ENCODE measurements at places on chromosomes 1 and 21.

DNA sequence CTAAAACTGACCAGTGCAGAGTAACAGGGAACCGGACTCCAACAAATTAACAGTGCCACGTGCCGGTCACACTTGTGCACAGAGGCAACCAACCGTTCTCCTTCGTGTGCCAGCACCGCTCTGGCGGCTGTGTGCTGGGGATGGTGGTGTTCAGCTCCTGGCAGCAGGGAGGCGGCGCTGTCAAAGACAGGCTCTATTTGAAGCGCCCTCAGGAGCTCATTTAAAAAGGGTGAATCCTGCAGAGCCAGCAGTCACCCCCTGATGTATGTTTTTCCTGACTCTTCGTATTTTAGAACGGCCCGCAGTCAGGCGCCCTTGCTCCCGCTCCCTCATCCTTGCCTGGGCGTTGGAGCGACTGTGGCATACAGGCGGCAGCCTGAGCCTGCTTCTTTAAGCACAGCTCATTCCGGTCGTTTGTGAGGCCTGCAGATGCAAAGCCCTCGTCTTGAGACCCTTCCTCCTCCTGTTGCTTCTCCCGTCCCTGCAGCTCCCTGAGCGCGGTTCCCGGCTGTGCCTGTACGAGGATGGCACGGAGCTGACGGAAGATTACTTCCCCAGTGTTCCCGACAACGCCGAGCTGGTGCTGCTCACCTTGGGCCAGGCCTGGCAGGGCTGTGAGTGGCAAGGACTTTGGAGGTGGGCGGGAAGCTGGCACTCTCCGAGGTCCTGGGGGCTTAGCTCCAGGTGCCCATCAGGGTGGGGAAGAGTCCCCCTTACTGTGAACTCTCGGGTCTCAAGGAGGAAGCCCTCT, 1.1 kb downstream of the DFFB start:
- H3K27ac ChIP-seq, result no peak overlapping the region
- H3K4me3 ChIP-seq, result peak overlapping the region; percentile 95
- peaks cover 19% of the 10 kb centered on the region for H3K36me3 ChIP-seq
- no peaks in the 10 kb centered on the region for H3K27me3 ChIP-seq

DNA sequence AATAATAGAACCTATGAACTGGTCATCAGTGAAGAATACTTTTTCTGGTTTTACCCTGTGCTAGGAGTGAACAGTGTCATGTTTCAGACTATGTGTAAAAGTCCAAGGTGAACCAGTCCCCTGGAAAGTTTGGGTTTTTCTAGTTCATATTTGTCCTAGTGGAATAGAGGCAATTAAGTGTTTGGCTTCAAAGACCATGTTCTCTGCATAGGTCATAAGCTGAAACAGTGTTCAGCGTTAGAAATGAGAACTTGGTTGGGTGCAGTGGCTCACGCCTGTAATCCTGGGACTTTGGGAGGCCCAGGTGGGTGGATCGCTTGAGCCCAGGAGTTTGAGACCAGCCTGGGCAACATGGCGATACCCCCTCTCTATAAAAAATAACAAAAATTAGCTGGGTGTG, 77.5 kb downstream of the UCK2 start:
- peaks cover 39% of the 10 kb centered on the region for H3K36me3 ChIP-seq
- H3K4me3 ChIP-seq, result no peak overlapping the region
- H3K27me3 ChIP-seq, result no peaks in the 10 kb centered on the region
- H3K27ac ChIP-seq, result no peak overlapping the region

DNA sequence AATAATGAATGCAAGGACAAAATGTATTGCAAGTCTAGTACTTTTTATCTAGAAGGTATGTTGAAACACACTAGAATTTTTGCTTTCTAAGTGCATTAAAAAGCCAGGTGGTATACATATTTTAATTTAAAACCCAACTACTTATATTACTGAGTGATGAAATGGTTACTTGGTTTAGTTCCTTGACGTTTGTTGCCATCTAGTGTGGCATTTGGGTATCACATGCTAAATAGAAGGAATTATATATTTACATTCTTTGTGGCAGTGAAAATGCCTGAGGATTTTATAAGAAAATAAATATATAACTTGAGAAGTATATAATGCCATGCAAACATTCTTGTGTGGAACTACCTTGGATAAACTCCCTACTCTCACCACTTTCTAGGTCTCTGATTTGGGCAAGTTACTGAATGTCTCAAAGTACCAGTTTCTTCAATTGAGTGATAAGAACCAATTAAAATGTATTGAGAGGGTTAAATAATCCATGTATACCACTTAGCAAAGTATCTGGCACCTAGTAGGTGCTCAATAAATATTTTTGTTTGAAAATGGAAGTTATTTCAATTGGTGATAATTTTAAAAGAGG, 69.6 kb downstream of the SDCCAG8 start:
- no peak overlapping the region for H3K4me3 ChIP-seq
- H3K27me3 ChIP-seq, result no peaks in the 10 kb centered on the region
- H3K36me3 ChIP-seq, result no peaks in the 10 kb centered on the region
- peaks cover 9% of the 10 kb centered on the region for H3K4me1 ChIP-seq
- no peak overlapping the region for H3K27ac ChIP-seq

GRCh38 chr1:84060781-84061180, 61.8 kb upstream of the TTLL7 start:
- H3K4me3 ChIP-seq, result no peak overlapping the region
- DNase-seq, result no peak

GRCh38 chr1:32063261-32063681, 9.5 kb upstream of the TMEM39B start:
- peaks cover 69% of the 10 kb centered on the region for H3K36me3 ChIP-seq
- H3K4me3 ChIP-seq, result no peak overlapping the region
- peak overlapping the region; percentile 49 for H3K27ac ChIP-seq
- peaks cover 21% of the 10 kb centered on the region for H3K4me1 ChIP-seq

DNA sequence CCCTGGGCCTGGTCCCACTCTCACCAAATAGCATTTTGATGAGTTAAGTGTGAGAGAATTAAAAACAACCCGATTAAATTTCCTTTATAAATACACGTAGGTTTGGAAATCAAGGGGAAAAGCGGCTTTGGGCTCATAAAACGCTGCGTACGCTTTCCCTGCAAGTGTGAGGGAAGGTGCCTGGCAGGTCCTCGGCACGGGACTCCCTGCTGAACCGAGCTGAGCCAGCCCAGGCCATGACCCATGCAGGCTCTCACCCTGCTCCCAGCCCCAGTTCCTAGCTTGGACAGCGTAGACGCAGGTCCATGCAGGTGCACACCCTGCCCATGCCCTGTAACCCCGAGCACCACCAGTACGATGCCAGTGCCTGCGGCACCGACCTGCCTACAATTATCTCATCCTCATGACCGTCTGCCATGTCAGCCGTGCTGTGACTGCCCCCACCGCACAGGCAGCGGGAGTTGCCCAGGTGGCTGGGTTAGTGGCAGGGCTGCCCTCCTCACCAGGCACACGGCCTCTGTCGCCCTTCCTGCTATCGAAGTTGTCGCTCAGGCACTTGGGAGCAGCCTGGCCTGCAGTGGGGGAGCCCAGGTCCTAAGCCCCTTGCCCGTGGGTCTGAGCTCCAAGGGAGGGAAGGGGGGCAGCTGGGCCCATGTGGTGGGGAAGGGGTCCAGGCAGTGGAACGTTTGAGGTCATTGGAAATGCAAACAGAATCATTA, 41.0 kb upstream of the ACTRT2 start:
- no peak for DNase-seq
- H3K27ac ChIP-seq, result no peak overlapping the region

DNA sequence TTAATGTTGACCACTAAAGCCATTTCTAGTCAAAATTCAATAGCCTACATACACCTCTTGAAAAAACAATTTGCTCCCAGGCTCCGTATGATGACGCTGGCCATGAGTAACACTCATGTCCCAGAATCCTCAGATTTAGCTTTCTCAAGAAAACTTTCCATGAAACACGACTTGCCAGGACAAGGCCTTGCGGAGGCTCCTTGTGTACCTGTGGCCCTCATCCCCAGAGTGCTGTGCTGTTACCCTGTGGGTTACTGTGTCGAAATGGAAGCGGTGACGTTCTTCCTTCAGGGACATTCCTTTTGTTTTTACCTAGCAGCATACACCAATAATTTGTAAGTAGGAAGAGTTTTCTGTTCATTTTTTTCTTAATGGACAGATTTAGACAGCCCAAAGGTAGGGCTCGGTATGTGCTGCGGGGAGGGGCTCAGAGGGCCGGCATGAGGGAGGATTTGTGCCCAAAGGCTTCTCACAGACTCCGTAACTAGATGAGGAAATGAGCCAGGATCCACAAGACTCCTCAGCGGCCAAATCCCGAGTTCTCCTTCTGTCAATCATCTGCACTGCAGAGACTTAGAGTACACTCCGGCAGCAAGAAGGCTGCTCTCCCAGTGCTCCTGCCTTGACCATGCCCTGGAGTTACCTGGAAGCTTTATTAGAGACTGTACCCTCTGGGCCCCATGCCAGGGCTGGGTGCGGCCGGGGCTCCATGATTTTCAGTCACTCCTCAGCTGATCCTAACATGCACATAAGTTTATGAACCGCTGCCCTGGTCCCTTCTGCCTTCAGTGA, 17.8 kb downstream of the GNG12 start:
- H3K4me1 ChIP-seq, result peaks cover 64% of the 10 kb centered on the region
- peak overlapping the region; percentile 67 for H3K4me3 ChIP-seq
- DNase-seq, result peak; percentile 68
- no peaks in the 10 kb centered on the region for H3K27me3 ChIP-seq

DNA sequence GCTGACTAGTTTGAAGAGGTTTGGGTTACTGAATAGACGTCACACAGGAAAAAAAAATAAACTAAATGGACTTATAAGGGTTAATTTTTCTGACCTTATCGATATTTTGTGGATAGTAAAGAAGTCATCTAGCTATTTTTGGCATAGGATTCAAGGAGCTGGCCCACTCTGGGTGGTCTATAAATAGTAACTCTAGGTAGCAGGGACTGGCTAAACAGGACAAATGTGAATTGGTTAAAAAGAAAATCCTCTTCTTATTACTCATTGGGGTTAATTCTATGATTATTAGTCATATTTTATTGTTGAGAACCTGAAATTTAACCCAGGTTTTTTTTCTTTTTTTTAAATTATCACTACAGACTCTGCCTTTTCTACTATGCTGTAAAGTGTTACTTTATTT, 61.7 kb downstream of the ATF6 start:
- DNase-seq, result no peak
- H3K27ac ChIP-seq, result no peak overlapping the region
- H3K27me3 ChIP-seq, result no peaks in the 10 kb centered on the region
- peaks cover 5% of the 10 kb centered on the region for H3K36me3 ChIP-seq
- H3K4me3 ChIP-seq, result no peak overlapping the region

DNA sequence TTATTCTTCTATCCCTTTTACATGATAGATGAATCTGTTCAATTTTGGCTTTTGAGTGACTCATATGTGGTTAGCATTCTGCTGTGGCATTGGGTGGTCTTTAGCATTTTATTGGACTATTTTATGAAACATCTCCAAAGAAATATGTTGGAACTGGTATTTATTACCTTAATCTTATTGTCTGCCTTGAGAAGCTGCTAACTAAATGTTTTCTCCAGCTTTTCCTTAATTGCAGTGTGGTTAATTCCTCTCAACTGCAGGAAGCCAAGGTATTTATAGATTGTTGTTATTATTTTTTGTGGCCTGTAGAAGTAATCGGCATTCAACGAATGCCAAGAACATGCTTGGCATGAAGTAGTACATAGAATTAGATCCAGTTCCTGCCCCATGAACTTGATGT, 64.1 kb downstream of the NOS1AP start:
- H3K27me3 ChIP-seq, result no peaks in the 10 kb centered on the region
- H3K4me3 ChIP-seq, result no peak overlapping the region
- H3K4me1 ChIP-seq, result peaks cover 70% of the 10 kb centered on the region
- H3K27ac ChIP-seq, result no peak overlapping the region
- no peaks in the 10 kb centered on the region for H3K36me3 ChIP-seq

GRCh38 chr1:178877896-178878295, 7.0 kb upstream of the ANGPTL1 start:
- H3K27ac ChIP-seq, result no peak overlapping the region
- H3K4me1 ChIP-seq, result peaks cover 4% of the 10 kb centered on the region
- H3K27me3 ChIP-seq, result no peaks in the 10 kb centered on the region
- H3K4me3 ChIP-seq, result no peak overlapping the region
- no peak for DNase-seq
- no peaks in the 10 kb centered on the region for H3K36me3 ChIP-seq

GRCh38 chr1:80170811-80171485, 1164.4 kb upstream of the ADGRL4 start:
- no peaks in the 10 kb centered on the region for H3K4me1 ChIP-seq
- no peak for DNase-seq
- no peak overlapping the region for H3K27ac ChIP-seq
- no peak overlapping the region for H3K4me3 ChIP-seq
- H3K36me3 ChIP-seq, result no peaks in the 10 kb centered on the region
- no peaks in the 10 kb centered on the region for H3K27me3 ChIP-seq

DNA sequence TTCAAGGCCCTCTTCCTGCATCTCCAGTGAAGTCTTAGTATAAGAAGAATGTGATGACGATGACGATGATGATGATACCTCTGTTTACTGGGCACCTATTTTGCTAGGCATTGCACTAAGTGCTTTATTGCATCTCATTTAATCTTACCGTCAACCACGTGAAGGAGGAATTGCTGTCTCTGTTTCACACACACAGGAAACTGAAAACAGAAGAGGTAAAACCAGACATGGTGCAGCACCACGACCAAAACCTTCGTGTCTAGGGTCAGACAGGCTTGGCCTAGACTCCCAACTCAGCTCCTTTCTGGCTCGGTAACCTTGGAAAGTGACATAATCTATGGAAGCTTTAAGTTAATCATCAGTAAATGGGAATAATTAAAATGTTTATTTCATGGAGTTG, 20.7 kb upstream of the KCNA2 start:
- H3K4me1 ChIP-seq, result no peaks in the 10 kb centered on the region
- H3K4me3 ChIP-seq, result no peak overlapping the region
- H3K36me3 ChIP-seq, result no peaks in the 10 kb centered on the region
- no peak overlapping the region for H3K27ac ChIP-seq

DNA sequence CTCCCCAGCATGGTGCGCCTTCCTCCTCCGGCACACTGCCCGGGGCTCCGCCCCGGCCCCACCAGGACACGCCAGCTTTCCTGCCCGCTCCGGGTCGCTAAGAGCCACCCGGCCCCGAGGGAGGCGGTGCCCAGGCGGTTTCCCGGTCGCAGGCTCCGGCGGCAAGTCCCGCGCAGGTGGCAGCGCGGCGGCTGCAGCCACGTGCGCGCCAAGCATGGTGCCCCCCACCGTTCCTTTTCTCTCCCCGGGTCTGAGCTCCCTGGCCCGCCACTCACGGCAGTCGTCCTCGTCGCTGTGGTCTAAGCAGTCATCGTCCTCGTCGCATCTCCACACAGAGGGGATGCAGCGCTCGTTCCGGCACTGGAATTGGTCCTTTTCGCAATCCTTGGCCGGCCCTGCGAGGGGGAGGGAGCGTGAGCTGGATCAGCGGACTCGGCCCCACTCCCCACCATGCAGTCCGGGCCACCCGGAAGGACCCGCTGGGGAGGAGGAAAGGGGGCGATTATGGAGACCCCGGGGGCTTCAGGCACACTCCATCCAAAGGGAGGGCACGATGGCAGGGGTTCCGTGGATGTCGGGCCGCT, 1.2 kb downstream of the LRP8 start:
- DNase-seq, result peak; percentile 46
- H3K27me3 ChIP-seq, result no peaks in the 10 kb centered on the region
- H3K36me3 ChIP-seq, result peaks cover 53% of the 10 kb centered on the region
- peak overlapping the region; percentile 92 for H3K27ac ChIP-seq
- H3K4me3 ChIP-seq, result peak overlapping the region; percentile 99

All from Calu3 (cell line).